ENCODE measurements at places on chromosomes 12 and 14.

DNA sequence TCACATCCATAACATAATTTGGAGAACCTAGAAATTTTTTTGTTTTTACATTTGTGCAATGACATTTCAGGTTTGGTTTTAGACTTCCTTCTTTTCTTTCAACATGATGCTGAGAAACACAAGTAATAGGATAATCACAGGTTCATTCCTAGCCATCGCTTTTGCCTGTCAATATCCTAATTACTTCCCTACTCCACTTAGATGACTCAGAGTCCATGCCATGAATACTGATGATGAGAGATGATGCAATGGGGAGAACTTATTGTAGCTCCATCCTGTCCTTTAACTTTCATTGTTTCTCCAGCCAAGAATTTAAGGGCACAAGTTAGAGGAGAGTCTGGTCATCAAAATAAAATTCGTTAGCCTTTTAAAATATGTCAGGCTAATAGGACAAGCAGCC is 101.3 kb downstream of the PTPRO start:
- DNase-seq = no peak

DNA sequence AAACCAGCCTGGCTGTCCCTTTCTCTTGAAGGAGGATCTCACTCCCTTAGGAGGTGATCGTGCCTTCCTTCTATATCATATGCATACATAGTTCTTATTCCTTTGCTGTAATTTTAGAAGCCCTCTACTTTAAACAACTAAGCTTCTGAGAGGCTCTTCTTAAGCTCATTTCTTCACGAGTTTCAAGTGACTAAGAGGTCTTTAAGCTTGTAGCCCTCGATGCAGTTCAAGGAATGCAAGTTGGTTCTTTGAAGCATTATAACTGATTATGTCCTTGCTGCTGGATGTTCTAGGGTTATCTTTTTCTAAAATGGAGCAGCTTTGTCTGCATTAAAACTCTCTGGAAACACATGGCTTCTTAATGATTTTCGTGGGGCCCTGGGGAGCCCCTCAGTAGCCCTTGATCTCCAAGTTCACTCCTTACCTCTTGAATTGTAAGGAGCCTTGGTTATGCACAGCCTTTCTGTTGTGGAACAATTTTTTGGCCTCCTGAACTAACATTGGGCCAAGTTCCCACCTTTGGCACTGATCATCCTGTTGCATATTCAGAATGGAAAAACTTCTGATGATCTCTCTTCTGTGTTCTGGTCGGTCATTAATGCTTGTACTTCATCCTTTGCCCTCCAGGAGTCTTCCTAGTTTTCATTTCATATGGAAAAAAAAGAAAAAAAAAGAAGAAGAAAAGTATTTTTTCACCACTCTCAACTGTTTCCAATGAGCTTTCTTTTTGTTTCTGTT is 12.6 kb downstream of the RASSF8 start:
- DNase-seq = no peak

- DNase-seq = no peak
These were observed 6.5 kb downstream of the PHLDA1 start for GRCh38 chr12:76024942-76025600.

- no peak for DNase-seq
These were observed 596.0 kb downstream of the SLC16A7 start for GRCh38 chr12:60191676-60192359.

- DNase-seq = no peak
These were observed 28.1 kb upstream of the TBC1D30 start for GRCh38 chr12:64796205-64796845.

DNA sequence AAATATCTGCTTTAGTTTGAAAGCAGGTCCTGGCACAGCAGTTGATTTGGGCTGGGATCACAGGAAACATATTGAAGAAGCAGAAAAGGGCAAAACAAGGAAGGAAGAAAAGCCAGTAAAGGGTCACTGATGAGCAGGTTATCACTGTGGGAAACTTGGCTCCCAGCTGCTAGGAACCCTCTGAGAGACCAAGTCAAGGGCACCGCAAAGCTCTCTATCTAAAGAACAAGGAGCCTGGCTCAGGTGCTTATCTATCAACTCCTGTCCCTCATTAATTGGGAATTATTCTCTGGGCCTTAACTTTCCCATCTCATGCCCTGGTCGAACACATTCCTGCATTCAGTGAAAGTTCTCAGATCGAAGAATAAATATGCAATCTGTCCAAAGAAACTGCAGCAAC is 450.9 kb upstream of the RPL10L start:
- no peak for DNase-seq

DNA sequence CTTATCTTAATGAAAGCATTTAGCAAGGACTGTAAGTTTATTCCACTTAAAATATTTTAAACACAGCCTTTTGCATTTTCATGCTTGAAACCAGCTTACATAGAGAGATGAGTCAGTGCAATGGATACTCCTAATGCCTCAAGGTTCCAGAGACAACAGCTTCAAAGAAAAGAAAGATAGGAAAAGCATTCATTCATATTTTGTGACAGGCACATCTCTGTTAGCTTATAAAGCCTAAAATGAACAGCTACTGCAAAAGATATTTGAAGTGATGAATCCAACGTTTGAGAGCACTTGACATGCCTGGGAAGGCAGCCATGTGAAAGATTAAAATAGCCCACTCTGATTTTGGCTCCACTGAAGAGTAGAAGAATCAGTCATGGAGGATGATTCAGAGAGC is 814.5 kb downstream of the RPS29 start:
- no peak for DNase-seq

GRCh38 chr14:72612041-72612440 is 281.9 kb downstream of the DPF3 start:
- DNase-seq = no peak

DNA sequence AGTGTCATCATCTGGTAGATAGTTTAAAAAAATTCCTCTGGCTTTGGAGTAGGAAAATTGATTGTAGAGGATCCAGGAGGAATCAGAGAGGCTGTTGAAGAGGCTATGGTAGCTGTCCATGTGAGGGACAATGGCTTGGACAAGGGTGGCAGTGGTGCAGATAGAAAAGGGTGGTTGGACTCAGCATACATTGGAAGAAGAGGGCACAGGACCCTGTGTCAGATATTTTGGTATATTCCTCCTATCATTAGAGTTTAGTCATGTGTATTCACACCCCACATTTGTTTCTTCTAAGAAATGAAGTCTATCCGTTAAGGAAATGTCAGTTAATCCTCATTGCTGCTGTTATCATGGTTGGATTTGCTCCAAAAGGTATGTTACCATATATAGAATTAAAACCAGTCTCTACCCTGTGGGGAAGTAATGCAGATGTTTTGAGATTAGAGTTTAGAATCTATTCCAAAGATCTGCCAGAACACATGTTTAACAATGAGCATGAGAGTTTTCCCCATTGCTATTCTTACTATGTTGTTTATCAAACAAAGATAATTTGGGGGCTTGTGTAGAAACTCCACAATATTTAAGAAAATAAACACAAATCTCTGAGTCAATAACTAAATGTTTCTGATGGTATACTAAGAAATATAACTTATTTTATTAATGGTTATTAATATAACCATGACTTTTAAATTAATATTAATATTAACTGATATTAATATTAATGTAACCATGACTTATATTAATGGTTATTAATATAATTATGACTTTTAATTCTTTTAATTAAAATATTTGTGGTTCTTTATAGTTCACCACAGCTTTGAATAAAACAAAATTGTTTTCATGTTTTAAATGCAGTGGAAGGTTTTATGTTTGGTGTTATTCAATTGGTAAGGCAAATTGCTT is 80.9 kb downstream of the CRADD start:
- no peak for DNase-seq

All from amygdala (tissue), 56 donors.